ENCODE measurements at places on chromosomes 12 and 14.

- DNase-seq: no peak
Observed at GRCh38 chr14:93997082-93997481, at the start of gene CCDC197. Gene CCDC197, plus strand, starts transcription at chr14:93997301. Its CDS starts 831 bp downstream, at chr14:93998132.

DNA sequence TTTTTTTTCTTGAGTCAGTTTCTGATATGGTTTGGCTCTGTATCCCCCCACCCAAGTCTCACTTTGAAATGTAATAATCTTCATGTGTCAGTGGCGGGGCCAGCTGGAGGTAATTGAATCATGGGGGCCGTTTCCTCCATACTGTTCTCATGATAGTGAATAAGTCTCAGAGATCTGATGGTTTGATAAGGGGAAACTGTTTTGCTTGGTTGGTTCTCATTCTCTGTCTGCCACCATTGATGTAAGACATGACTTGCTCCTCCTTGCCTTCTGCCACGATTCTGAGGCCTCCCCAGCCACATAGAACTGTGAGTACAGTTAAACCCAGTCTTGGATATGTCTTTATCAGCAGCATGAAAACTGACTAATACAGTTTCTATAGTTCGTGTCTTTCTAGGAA, 42.9 kb downstream of the WNK1 start:
- DNase-seq: peak; percentile 42

DNA sequence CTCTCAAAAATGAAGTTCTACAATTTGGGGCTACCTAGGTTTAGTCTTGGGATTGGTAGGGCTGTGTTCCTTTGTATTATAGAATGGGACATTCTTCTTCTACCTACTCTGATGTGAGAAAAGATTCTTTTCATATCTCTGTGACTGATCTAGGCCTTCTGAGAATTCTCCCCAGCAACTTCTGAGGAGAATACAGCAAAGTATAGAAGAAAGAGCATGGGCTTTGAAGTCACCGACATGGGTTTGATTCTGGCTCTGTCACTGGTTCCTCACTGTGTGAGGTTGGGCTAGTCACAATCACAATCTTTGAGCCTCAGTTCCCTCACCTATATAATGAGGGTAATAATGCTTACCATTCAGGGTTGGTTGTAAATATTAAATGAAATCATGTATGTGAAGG, 5.0 kb downstream of the ATN1 start:
- DNase-seq: no peak

DNA sequence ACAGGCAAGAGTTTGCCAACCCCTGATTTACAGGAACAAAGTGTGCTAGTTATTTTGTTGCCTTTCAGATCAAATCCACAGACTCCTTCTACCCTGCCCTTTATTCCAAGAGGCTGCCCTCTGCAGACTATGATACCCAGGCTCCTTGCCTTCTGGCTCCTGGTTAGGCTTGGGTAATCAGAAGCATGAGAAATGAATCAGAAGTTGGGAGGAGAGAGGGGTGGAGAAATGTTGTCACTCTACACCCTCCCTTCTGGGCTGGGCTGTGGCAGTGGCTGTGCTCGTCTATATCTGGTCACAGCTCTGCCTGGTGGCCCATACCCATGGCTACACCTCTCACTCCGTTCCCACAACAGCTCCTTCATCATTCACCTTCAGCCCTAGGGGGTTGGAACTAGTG, 204.6 kb upstream of the PLXNC1 start:
- DNase-seq: no peak

GRCh38 chr14:57069702-57070101, 199.0 kb downstream of the EXOC5 start:
- DNase-seq: no peak

GRCh38 chr12:1928439-1929121, 10.1 kb upstream of the CACNA2D4 start:
- no peak for DNase-seq

- no peak for DNase-seq
Observed at GRCh38 chr12:2264651-2265232, 212.0 kb downstream of the CACNA1C start.

GRCh38 chr14:68730811-68731425, 61.9 kb downstream of the ZFP36L1 start:
- DNase-seq: no peak

DNA sequence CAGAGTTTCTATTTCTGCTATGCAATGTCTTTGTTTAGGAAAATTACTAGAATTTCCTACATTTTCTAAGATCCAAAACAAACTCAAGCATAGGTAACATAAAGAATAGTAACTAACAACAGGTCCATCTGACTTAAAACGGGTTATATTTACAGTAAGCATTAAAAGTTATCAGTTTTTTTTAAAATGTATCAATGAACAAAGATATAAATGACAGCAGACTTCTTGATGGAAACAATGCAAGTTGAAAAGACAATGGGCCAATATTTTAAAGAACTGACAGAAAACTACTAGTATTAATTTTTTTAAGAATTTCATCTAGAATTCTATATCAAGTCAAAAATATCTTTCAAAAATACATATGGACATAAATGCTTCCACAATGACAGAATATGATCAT, 367.1 kb upstream of the MGAT4C start:
- DNase-seq: no peak

GRCh38 chr14:90780519-90780918, 35.7 kb downstream of the TTC7B start:
- no peak for DNase-seq

DNA sequence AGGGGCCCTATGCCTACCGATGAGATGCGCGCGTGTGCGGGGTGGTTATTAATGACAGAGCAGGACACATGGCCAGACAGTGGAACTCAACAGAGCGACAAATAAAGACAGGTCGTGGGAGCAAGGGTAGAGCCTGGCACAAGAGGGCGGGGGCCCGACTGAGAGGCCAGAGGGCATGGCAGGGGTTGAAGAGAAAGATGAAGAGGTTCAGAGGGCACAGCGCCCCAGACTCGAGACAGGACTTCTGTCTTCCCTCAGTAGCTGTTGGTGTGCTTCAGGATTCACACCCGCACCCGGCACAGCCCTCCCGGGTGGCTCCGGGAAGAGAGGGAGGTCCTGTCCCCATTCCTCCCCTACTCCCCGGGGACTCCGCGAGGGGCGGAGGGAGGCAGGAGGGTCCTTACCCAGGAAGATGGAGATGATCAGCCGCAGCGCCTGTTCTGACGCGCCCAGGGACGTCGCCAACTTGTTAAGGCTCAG, 366 bp downstream of the LPCAT3 start:
- DNase-seq: peak; percentile 5

- DNase-seq: no peak
Observed at GRCh38 chr14:51283402-51284085, 43.5 kb downstream of the TMX1 start.

GRCh38 chr14:95146079-95146771, 11.1 kb downstream of the DICER1 start:
- DNase-seq: no peak

GRCh38 chr12:102950950-102951619, 6.4 kb upstream of the ASCL1 start:
- DNase-seq: no peak

GRCh38 chr14:99910337-99911309, 117.4 kb downstream of the EML1 start:
- no peak for DNase-seq

- no peak for DNase-seq
Observed at GRCh38 chr14:91029456-91030217, 30.8 kb downstream of the RPS6KA5 start.

- DNase-seq: no peak
Observed at GRCh38 chr14:30966415-30967363, 58.8 kb upstream of the AP4S1 start.

DNA sequence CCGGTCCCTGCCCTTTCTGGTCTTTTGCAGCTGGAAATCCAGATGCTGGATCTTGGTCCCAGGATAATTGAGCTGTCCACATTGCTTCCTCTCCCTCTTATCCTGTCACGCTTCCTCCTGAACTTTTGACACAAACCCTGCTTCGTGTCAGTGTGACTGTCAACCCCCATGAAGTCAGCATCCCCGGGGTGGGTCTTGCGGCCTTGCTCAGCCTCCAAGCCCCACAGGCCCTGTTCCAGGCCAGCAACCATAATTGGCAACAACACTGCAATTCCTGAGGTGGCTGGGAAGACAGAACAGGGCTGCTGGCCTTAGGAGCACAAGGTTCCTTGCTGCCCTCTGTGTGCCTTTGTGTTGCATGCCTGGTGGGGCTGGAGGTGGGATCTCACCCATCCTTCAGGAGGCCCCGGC, 74.9 kb downstream of the NTF3 start:
- no peak for DNase-seq

- peak; percentile 15 for DNase-seq
Observed at GRCh38 chr12:56839915-56840325, 76.8 kb downstream of the HSD17B6 start.

GRCh38 chr12:81727391-81727790, 31.8 kb downstream of the PPFIA2 start:
- no peak for DNase-seq

DNA sequence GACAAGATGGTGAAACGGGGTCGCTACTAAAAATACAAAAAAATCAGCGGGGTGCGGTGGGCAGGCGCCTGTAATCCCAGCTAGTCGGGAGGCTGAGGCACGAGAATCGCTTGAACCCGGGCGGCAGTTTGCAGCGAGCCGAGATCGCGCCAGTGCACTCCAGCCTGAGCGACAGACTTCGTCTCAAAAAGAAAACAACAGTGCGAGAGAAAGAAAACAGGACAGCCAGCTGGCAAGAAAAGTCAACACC, 633 bp upstream of the RNU4-2 start:
- DNase-seq: peak; percentile 11

GRCh38 chr12:22687361-22688076, 62.5 kb downstream of the ETNK1 start:
- DNase-seq: no peak

- no peak for DNase-seq
Observed at GRCh38 chr12:70551731-70552130, 85.5 kb downstream of the PTPRB start.

- DNase-seq: no peak
Observed at GRCh38 chr14:105602799-105603793, 76.7 kb downstream of the TMEM121 start.

- no peak for DNase-seq
Observed at GRCh38 chr12:117685110-117685926, 283.5 kb downstream of the KSR2 start.

DNA sequence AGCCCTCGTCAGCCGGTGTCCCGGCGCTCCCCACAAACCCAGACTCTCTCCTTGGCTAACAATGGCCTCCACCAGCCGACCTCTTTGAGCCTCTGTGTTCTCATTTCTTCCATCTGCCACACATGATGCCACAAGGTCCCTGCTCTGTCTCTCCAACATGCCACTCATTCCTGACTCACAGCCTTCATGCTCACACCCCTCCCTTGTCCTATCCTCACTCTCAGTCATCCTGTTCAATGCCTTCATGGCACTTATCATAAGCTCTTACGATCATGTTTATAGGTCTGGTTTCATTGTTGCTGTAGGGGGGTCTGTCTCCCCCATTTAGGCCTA, 9.6 kb upstream of the SERPINA11 start:
- DNase-seq: no peak

DNA sequence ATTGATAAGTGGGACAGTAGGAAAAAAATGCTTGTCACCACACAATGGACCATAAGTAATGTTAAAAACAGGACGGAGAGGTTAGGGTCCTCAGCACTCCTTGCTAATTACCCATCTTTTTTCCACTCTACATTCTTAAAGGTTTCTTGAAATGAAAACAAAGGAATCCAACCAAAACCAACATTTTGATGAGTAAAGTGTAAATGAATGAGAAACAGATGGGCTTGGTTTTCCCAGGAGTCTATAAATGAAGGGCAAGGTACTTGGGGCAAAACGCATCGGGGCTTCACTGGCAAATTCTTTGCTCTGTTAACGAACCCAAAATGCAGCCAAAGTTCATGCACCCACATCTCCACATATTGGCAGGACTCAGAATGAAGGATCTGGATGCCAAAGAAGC, 129.2 kb upstream of the BMP4 start:
- no peak for DNase-seq

- DNase-seq: no peak
Observed at GRCh38 chr14:84622357-84622756, 907.6 kb upstream of the FLRT2 start.

- DNase-seq: no peak
Observed at GRCh38 chr14:58078471-58078870, 73.5 kb downstream of the ARMH4 start.

- no peak for DNase-seq
Observed at GRCh38 chr14:104801520-104802393, 856 bp downstream of the ZBTB42 start.

DNA sequence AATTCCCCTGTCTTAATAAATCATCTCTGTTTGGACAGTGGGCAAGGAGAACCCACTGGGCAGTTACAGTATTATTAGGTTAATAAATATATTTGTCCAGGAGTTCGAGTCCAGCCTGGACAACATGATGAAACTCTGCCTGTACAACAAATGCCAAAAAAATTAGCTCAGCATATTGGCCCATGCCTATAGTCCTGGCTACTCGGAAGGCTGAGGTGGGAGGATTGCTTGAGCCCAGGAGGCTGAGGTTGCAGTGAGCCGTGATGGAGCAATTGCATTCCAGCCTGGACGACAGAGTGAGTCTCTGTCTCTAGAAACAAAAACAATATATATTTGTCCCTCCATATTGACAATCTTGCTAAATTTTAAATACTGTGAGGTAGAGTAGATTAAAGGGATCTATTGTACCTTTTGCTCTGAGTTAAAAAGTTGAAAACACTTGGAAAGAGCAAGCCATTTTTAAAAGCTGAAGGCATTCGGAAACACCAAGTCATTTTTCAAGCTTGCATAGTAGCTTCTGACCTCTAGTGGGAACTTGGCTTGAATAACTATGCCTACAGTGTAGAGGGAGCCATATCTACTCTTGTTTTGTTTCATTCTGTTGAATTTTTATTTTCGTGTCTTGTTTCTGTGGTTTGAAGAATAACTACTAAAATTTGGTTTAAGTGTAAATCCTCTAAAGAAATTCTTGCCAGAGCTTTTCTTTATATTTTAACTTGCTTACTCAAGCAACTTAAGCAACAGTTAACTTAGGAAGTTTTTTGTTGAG, 14.6 kb upstream of the EEA1 start:
- DNase-seq: no peak

DNA sequence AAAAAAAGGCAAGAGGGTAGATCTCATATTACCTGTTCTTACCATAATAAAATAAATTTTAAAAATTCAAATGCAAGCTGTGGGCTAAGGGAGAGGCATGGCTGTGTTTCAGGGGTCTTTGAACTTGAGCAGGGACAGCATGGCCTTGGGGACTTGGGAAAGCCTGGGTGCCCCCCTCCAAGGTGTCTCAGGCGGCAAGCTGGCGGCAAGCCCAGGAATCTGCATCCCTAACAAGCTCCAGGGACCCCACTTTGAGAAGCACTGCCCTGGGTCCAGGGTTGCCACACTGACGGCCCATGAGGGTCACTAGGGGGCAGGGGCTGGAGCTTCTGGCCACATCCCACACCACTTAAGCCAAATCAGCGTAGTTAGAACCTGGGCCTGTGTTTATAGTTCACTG, 193.8 kb downstream of the SLC15A4 start:
- DNase-seq: no peak

All from stimulated activated CD8-positive, alpha-beta memory T cell treated with anti-CD3 and anti-CD28 coated beads, Interleukin-4, amount 100 ng/mL, for 24 hours (primary cell).